ENCODE measurements at places on chromosomes 3 and 15. TPM values are rescaled to one million over a fixed set of nuclear protein-coding genes. Genes with fewer than 3 reads are reported as not detected.

GRCh38 chr3:149197669-149198068 is 24.0 kb downstream of the CP start:
- no peak for DNase-seq

GRCh38 chr3:45894015-45894414 is 7.7 kb downstream of the CCR9 start:
- DNase-seq, result no peak

GRCh38 chr3:191120447-191121298 is 78.4 kb upstream of the OSTN start:
- DNase-seq, result no peak

DNA sequence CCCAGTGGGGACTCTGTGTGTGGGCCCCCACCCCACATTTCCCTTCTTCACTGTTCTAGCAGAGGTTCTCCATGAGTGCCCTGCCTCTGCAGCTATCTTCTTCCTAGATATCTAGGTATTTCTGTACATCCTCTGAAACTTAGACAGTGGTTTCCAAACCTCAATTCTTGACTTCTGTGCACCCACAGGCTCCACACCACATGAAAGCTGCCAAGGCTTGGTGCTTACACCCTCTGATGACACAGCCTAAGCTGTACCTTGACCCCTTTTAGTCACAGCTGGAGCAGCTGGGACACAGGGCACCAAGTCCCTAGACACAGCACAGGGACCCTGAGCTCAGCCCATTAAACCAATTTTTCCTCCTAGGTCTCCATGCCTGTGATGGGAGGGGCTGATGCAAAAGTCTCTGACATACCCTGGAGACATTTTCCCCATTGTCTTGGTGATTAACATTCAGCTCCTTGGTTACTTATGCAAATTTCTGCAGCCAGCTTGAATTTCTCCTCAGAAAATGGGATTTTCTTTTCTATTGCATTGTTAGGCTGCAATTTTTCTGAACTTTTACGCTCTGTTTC is 304.5 kb downstream of the OTOL1 start:
- no peak for DNase-seq

DNA sequence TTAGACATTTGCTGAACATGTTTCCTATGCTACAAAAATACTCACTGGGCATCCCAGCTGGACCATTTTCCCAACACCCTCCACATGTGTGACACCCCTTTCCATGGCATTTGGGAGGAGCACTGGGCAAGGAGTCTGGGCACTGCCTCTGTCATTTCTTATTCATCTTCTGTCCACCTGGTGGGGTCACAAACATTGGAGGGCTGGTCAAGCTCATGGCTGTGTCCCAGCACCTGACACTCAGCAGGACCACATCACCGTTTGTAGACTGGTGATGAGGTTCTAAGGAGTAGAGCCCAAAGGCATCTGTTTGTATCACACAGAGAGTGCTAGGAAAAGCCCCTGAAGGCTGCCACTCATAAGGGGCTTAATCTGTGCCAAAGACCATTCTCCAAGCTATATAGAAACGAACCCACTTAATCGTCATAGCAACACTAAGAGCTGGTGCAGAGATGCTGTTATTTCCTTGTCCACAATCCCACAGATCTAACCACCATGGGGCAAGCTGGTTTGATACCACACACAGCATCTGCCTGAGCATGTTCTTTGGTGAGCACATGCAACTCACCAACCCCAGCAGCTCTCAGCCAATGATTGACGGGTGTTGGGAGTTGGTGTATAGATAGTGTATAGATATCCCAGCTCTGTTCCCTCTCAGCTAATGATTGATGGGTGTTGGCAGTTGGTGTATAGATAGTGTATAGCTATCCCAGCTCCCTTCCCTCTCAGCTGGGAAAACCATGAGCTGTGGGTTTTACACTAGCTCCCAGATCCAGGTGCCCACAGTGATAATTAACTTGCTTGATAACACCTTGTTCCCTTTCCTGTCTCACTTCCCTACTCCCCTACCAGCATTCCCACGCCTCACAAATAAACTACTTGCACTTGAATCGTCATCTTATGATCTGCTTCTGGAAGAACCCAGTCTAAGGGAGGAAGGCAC is 42.7 kb upstream of the ATP2B2 start:
- DNase-seq, result no peak

- DNase-seq, result no peak
Observed at GRCh38 chr3:124209426-124209825, 217.5 kb upstream of the ROPN1 start.

Gene TRIM71
- not detected for total RNA-seq

Gene ARIH2
- total RNA-seq, result 69.1 TPM

Gene SLC30A4
- 17.4 TPM for total RNA-seq
